ENCODE measurements at places on chromosomes 13 and 19.
A peak's percentile ranks its signal among the peaks of the same experiment; 100 is the strongest.

DNA sequence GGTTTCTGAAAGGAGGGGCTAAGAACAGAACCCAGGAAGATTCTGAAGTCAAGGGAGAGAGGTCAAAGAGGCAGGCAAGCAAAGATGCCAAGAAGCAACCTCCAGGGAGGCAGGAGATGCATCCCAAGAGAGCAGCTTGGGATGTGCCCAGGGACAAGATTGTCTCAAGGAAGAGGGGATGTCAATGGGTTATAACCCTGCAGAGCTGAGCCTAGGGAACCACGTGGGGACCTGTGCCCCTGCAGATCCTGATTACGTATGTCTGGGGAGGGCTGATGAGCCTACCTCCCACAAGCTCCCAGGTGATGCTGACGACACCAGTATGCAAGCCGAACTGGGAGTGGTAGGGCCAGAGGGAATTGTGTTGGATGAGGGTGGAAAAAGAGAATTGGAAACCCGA is 70.9 kb upstream of the IRS2 start:
- DNase-seq: no peak

- DNase-seq: no peak
Observed at GRCh38 chr13:89432997-89433396, 1761.8 kb downstream of the SLITRK5 start.

DNA sequence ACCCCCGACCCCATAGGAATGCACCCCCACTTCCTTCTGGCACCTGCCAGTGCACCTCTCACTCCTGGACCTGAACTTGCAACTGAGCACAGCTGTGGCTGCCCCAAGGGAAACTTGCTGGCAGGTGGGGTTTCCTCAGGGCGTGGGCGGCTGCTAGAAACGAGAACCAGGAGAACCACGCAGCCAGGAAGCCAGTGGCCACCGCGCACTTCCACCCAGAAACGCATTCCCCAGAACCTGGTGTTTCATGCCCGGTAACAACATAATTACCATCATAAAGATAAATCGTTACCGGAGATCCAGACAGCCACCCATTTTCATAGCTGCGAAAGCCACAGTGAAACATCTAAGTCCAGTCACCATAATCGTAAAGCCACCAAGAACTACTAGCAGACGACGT is 75.2 kb upstream of the C13orf46 start:
- peak; percentile 39 for DNase-seq

- DNase-seq: no peak
Observed at GRCh38 chr19:39873385-39873784, 27.2 kb upstream of the FBL start.

- DNase-seq: no peak
Observed at GRCh38 chr19:13621413-13621812, 115.1 kb upstream of the CACNA1A start.

DNA sequence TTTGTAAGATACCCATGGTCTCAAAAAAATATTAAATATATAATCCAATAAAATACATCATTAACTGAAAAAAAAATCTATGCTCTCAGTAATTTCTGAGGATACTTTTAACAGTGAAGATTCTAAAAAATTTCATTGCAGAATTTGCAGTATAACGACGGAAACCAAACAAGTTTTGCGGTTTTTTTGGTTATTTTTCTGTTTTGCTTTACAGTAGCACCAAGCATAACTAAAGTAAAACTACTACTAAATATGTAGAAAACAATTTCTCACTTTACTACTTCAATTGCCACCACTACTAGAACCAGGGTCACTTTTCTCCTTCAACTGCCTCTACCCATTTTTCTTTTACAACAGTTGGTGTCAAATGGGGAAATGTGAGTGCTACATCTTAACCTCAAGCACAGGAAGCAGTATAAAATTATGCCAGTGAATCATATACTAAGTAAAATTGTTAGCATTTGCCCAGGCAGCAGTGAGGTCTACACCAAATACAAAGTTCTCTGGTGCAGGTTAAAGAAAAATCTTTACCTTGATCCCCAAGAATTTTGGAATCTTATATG is 24.1 kb downstream of the MICU2 start:
- no peak for DNase-seq

GRCh38 chr19:57934820-57935665 is at the start of gene ZNF418:
ZNF418 (minus strand) TSS chr19:57935402; CDS start chr19:57933822, 1,580 bp downstream.
- no peak for DNase-seq

- no peak for DNase-seq
Observed at GRCh38 chr13:58048670-58049069, 417.1 kb downstream of the PCDH17 start.

DNA sequence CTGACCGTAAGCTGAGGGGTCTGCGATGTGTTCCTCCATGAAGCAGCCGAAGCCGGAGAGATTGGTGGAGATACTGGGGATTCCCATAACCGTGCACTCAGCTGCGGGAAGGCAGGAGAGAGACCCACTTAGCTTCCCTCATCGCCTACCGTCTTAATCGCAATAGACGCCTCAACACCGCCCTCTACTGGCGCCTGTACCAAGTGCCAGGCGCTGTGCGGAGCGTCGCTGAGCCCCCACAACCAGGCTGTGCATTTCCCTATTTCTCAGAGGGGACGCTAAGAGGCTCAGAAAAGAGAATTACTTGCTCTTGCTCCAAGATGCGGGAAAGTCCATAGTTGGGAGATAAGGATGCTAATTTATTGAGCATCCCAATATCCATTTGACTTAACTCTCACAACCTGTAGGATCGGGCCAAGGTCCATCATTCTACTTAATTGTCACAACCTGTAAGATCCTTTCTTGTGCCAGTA is 5.8 kb downstream of the FTL start:
- peak; percentile 69 for DNase-seq

DNA sequence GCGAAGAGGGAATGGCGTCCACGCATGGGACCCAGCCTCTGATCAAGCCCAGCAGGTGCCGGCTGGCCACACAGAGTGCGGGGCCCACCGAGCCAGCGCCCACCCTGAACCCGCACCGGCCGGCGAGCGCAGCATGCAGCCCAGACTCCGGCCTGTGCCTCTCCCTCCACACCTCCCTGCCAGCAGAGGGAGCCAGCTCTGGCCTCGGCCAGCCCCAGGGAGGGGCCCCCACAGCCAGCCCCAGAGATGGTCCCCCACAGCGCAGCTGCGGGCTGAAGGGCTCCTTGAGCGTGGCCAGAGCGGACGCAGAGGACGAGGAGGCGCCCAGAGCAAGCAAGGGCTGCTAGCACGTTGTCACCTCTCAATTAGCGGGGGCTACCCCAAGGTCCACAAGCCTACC is 904.5 kb downstream of the SLITRK6 start:
- no peak for DNase-seq

Measured in stimulated activated naive CD4-positive, alpha-beta T cell (primary cell).